ENCODE measurements at places on chromosomes 2 and 18.

DNA sequence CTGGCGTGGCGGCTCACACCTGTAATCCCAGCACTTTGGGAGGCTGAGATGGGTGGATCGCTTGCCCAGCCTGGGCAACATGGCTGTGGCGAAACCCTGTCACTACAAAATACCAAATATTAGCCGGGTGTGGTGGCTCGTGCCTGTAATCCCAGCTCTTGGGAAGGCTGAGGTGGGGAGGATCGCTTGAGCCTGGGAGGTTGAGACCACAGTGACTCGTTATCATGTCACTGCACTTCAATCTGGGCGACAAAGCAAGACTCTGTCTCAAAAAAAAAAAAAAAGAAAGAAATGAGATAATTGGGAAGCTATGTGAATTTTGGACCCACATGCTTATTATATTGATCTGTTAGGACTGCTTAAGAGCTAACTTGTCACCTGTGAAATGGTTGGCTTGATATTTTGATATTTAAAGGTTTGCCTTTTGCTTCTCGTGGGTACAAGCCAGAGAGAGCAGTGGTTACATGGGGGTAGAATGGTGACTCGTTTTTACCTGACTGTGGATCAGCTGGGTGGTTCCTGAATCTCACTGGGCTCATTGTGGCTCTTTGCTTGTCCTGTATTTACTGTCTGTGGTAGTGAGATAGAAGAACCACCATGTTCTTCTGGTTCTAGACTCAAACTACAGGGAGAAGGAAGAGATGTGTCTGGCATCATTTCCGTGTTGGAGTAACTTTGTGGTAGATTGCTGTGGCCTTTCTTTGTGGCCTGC, 28.9 kb downstream of the ZNF532 start:
- no peak for DNase-seq

- DNase-seq: no peak
Measured at GRCh38 chr2:154449951-154450658, 248.4 kb upstream of the KCNJ3 start.

DNA sequence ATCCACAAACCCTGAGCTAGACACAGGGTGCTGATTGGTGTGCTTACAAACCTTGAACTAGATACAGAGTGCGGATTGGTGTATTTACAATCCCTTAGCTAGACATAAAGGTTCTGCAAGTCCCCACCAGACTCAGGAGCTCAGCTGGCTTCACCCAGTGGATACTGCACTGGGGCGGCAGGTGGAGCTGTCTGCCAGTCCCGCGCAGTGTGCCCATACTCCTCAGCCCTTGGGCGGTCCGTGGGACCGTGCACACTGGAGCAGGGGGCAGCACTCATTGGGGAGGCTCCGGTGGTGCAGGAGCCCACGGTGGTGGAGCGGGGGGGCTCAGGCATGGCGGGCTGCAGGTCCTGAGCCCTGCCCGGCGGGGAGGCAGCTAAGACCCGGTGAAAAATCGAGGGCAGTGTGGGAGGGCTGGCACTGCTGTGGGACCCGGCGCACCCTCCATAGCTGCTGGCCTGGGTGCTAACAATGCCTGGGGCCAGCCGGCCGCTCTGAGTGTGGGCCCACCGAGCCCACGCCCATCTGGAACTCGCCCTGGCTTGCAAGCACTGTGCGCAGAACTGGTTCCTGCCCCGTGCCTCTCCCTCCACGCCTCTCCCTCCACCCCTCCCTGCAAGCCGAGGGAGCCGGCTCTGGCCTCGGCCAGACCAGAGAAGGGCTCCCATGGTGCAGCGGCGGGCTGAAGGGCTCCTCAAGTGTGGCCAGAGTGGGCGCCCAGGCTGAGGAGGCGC, 75.6 kb downstream of the MOB4 start:
- no peak for DNase-seq

DNA sequence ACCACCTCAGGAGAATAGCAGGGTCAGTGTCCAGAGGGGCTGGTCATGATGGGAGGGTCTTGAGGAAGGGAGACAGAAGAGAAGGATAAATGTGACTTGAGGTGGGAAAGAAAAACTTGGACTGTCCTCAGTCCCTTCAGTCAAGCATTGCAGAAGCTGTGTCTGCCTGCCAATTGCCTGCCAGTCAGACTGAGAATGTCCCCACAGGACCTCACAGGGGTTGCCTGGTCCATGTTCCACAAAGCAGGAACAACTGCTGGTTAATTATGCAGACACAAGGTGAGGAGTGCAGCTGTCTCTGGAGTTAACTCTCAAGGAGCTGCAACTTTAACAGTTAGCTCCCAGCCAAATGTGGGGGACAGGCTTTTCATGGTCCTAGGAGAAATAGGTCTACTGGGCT, 75.7 kb downstream of the TRIM43 start:
- DNase-seq: no peak

DNA sequence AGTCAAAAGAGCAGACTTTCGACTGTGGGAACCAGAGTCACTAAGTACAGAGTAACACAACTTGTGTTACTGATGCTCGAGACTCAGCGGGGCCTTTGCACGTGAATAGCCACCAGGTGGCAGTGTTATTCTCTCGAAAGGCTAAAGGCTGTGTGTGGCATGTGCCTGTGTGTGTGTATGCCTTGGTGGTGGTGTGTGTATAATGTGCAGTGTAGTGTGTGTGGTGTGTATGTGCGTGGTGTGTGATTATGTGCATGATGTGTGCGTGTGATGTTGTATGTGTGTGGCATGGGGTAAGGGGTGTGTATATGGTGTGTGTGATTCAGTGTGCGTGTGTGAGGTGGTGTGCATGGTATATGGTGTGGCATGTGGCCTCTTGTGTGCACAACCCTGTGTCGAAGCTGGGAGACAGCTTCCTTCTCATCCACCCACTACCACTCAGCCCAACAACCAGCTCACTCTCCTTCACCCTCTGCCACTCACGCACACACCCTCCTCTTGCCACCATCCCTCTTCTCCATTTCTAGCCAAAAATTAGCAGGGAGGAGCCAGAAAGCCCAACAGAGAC, 83.0 kb upstream of the ZNF532 start:
- peak; percentile 27 for DNase-seq

DNA sequence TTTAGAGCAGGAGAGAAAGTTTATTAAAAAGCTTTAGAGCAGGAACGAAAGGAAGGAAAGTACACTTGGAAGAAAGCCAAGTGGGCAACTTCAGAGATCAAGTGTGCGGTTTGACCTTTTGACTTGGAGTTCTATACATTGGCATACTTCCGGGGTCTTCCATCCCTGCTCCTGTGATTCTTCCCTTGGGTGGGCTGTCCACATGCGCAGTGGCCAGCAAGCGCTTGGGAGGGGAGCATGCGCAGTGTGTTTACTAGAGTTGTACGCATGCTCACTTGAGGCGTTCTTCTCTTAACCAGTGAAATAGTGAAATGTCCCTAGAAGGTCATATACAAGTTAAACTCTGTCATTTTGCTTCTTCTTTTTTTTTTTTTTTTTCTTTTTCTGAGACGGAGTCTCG, 56.9 kb upstream of the ZNF532 start:
- no peak for DNase-seq

DNA sequence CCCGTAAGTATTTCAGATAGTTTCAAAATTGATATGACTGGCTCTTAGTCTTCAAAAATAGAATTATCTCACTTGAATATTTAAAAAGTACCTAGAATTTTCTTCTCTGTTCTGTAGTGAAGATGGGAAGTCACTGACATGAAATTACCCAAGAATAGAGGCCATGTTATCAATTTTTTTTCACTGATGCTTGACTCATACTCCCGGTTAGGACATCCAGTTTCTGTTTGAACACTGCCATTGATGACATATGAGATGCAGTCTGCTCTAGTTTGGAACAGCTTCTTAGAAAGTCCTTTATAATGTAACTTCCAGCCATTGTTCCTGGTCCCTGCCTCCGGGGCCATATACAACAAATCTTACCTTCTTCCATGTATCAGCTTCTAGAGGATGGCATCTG, 26.0 kb downstream of the MAP3K20 start:
- DNase-seq: no peak

DNA sequence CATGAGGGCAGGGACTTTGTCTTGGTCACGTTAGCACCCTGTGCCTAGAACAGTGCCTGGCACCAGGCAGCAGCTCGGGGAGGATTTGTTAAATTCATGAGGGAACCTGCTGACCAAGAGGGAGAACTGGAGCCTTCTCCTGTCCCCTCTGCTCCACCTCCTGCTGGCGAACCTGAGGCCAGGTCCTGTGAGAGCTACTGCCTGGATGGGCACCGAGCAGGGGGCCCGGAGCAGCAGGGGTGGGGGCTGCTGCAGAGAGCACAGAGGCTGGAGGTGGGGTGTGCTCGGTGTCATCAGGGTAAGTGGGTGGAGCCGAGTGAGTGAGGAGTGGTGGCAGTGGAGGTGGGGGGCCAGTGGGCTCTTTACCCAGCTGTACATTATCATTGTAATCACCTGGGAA, 52.1 kb upstream of the FAHD2A start:
- DNase-seq: no peak

DNA sequence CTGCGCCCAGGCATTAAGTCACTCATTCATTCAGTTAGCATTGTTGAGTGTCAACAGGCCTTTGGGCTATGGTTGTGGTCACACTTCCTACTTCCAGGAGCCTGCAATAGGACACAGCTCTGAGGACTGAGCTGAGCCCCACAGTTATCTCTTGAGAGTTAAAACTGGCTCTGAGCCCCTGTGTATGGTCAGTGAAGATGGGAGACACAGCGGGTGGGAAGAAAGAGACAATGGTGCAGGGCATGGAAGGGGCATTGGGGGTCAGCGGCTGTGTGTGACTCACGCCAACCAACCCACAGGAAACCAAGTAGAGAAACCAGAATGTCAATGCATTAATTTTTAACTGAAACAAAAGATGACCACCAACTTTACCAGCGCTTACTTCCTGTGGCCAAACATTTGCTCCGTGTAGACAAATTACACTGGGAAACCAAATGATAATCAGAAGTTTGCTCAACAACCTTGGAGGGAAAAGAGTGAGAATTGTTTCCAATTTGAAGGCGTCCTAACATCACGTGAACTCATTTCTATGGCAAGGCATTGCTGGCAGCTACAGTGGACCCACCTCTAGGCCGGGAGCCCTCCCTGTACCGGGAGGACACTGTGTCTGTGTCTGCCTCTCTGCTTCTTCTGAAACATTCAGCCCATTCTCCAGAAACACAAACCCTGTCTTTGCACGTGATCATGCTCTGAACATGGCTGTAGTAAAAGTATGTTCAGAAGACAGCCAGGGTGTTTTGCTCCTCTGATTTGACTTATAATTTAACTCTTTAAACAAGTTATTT, 212.0 kb upstream of the ID2 start:
- DNase-seq: no peak

GRCh38 chr2:234116010-234116409, 65.5 kb downstream of the SPP2 start:
- no peak for DNase-seq

DNA sequence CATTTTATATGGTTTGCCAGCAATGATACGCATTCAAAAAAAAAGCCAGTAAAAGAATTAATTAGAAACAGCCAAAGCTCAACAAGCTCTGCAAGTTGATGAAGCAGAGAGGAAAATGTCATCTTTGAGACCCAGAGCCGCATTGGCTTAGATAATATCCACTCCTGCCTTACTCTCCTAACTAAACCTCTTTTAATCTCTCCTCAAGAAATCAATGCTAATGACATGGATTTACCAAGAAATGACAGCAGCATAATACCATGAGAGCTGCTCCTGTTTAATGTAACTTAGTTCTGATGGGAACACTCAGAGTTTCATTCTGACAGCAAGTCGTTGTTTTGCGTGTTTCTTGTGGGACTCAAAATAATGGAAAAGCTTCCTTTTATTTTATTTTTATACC, 1099.4 kb upstream of the PIK3C3 start:
- DNase-seq: no peak

Data from stimulated activated CD8-positive, alpha-beta memory T cell treated with anti-CD3 and anti-CD28 coated beads, Interleukin-15, amount 100 ng/mL, for 48 hours (primary cell).